ENCODE measurements at places on chromosomes 16 and 17.

DNA sequence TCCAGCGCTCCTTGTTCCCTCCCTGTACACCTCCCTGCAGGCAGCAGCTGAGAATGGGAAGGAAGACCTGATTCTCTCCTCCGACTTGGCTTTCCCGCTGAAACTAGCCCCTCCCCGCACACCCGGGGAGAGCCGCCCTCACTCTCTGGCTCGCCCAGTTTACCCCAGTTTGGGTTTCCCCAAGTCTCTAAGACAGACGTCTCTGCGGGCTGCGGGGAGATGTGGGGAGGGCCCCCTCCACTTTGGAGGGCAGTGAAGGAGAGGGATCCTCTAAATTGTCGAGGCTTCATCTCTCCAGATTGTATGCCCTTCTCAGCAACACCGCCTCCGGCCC lies 797 bp downstream of the GRB7 start:
- DNase-seq: peak; percentile 4

- peak; percentile 97 for DNase-seq
Observed at GRCh38 chr16:27326738-27327585, 13.2 kb downstream of the IL4R start.

GRCh38 chr17:43713494-43714162 lies 45.0 kb downstream of the SOST start:
- peak; percentile 15 for DNase-seq

GRCh38 chr17:56598466-56598865 lies 5.0 kb downstream of the NOG start:
- no peak for DNase-seq

GRCh38 chr17:13420878-13421277 lies 180.9 kb downstream of the HS3ST3A1 start:
- peak; percentile 68 for DNase-seq

DNA sequence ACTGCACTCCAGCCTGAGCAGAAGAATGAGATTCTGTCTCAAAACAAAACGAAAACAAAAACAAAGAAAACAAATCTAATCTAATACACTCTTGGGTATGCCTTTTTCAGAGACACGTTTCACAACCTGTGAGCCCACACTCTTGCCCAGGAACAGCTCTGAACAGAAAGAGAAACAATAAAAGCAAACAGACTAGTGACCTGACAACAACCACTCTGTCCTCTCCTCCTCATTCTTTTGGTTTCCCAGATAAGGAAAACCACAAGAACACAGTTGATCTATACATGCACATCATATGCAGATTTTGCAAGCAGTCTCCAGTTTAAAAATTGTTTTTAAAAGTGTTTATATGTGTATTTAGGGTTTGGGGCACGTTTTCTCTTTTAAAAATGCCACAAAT lies 1.3 kb downstream of the MKS1 start:
- peak; percentile 35 for DNase-seq

GRCh38 chr16:87978127-87978526 lies 26.9 kb downstream of the BANP start:
- no peak for DNase-seq

GRCh38 chr17:6065351-6065750 lies 4.8 kb upstream of the WSCD1 start:
- no peak for DNase-seq

DNA sequence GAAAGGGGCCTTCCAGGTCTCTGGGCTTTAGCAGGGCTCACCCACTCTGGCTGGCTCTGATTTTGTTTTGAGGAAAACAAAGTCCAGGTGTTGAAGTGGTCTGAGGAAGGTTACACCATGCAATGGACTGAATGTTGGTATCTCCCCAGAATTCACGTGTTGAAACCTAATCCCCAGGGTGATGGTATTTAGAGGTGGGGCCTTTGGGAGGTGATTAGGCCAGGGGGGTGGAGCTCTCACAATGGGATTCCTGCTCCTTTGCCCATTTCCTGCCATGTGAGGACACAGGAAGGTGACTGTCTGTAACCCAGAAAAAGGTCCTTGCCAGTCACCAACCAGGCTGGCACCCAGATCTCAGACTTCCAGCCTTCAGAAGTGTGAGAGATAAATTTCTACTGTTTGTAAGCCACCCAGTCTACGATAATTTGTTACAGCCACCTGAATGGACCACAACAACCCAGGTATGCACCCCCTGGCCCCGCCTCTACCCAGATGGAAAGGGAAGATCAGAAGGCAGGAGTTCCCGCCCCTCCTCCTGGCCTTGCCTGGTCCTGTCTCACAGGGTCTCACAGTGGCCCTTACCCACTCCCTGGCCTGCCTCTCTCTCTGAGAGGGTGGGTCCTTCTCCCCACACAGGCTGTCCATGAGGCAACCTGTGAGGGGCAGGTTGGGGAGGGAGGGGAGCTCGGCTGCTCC lies 32.0 kb downstream of the LRRC75A start:
- DNase-seq: no peak

- DNase-seq: no peak
Observed at GRCh38 chr17:77687921-77688320, 270.6 kb upstream of the TNRC6C start.

DNA sequence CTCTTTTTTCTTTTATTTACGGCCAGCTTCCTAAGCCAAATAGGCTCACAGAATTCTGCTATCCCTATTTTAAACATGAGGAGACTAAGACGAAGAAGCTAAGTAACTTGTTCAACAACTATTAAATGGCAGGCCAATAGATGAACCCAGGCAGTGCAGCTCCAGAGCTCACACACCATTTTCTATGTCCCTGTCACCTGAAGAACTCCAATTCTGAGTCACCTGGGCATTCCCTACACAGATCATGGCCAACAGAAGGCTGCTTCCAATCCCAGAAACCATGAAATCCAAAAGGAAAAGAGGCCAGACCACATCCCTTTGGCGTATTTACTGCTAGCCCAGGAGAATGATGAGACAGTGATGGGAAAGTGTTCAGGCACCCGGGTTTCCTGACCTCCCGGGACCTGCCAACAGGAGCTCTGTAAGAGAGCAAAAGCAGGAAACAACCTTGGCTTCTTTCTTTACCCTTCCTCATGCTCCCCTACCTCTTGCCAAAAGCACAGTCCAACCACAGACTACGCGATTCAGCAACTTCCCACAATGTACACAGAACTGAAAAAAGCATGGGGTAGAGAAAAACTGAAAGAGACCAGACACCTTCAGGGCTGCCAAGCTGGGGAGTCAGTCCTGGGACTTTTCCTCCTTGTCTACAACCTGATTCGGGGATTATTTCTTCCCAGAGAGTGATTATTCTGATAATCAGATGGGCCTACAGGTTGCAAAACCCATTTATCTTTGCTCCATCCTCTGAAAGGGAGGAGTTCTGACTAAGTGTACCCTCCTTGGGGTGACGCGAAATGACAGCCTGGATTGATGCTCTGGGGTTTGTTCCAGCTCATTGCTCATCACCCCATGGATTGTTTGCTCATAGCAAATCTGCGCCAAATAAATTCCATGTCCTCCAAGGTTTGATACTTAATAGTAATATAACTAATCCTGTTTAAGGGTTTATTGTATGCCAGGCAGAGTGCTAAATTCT lies 47.8 kb upstream of the HAS3 start:
- peak; percentile 42 for DNase-seq

DNA sequence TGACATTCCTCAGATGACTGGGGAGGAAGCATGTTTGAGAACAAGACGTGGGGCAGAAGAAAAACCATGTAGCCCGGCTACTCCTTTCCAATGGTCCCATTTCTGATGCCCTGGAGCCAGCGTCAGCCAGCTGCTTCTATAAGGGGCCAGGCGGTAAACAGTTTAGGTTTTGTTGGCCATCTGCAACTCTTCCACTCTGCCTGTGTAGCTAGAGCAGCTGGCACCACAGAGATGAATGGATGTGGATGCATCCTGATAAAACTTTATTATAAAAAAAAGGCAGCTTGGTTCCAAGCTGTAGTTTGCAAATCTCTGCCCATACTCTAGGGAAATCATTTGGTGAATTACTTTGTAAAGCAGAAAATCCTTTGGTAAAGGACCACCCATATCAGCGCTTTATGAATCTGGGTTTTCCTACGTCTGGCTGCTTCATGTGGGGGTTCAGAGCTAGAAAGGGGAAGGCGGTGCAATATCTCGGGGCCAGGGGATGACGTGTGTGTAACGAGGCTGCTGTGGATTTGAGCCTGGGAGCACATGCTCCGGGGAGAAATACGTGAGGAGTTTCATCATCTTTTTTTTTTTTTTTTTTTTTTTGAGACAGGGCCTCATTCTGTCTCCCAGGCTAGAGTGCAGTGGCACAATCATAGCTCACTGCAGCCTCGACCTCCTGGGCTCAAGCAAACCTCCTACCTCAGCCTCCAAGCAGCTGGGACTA lies 3.4 kb upstream of the SRL start:
- peak; percentile 48 for DNase-seq

DNA sequence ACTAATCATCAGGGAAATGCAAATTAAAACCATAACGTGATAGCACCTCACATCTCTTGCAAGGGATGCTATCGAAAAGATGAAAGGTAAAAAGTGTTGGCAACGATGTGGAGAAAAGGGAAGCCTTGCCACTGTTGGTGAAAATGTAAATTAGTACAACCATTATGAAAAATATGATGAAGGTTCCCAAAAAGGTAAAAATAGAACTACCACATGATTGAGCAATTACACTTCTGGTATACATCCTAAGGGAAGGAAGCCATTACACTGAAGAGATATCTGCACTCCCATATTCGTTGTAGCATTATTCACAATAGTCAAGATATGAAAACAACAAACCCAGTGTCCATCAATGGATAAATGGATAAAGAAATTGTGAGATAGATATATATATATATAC lies 21.5 kb downstream of the ABCA10 start:
- peak; percentile 22 for DNase-seq

DNA sequence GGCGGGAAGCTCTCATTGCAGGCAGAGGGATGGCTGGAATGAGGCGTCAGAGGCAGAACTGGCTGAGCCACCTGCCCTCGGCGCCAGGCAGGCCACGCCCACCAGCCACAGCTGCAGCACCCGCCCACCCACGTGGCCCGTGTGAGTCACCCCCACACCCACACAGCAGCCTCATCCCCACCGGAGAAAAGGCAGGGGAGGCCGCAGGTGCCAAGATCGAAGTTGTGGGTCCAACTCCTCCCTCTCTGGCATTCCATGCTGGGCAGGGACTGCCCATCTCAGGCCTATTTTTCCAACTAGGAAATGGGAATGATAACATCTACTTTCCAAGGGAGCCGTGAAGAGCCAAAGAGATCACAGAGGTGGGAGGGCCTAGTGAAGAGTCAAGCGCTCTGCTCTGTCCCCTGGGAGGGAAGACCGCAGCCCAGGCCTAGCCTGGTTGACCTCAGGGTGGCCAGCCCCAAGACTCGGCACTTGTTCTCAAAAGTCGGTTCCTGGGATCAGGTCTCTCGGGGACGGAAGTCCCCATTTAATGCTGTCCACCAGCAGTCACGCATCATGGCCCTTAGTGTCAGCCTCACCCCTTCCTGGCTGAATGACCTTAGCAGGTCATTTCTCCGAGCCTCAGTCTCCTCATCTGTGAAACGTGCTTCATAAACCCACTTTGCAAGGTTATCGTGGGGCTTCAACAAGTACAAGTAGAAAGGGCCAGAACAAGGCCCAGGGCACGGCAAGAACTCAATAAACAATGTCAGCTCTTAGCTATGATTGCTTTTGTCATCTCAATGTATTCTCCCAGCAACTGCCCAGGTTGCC lies at the start of gene TRPV3:
TSS of gene TRPV3 (minus strand) at position 45 of the 816 bp plus-strand sequence. CDS start 2,962 bp downstream, outside the sequence.
- DNase-seq: no peak

- DNase-seq: no peak
Observed at GRCh38 chr16:3065742-3066439, 451 bp downstream of the IL32 start.

DNA sequence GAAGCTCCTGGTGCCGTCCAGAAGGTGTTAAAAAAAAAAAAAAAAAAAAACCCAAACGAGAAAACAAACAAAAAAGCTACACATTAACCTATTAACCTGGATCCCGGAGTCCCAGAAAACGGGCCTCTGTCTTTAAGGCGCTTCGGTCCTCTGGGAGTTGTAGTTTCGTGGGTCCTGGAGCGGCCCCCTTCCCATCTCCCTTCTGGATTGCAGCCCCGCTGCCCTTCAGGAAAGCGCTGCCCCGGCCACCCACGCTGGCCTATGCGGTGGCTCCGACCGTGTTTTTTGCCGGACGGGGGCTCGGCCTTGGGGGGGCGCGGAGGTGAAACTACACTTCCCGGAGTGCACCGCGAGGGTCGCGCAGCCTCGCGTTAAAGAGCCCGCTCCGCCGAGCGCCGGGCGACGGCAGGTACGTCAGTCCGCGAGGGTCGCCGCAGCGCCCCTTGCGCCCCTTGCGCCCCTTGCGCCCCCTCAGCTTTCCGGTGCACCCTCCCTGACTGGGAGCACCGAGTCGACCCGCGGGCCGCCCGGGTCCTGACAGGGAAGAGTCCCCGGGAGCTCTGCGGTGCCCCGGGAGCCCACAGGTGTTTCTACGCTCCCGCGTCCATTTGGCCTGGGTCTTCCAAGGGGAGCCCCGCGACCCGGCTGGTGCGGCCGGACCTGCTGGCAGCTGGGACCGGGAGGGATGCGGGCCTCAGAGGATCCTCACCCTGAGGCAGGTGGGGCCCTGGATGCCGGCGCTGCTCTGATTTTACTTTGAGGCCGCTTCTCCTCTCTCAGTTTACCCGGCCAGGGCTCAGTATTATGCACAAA lies at the start of gene FCSK:
TSS of gene FCSK (plus strand) at position 374 of the 813 bp plus-strand sequence. CDS start 8,596 bp downstream, outside the sequence.
- peak; percentile 56 for DNase-seq

DNA sequence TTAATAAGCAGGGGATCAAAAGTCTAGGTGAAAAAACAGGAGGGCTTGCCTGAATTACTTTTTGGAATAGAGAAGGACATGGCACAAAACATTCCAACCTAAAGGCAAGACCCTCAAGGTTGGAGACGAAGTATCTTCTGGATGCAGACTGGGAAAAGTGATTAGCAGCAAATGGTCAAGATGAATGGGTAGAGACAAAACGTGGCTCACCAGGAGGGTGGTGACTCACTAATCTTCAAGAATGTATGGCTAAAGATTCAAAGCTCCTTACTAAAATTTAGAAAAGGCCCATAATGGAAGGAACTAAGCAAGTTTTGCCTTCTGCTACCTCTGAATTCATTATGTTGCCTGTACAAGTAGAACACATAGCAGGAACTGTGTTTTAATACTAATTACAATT lies 469.5 kb upstream of the RBFOX1 start:
- DNase-seq: no peak

GRCh38 chr16:68826652-68827051 lies 16.7 kb upstream of the TANGO6 start:
- no peak for DNase-seq

DNA sequence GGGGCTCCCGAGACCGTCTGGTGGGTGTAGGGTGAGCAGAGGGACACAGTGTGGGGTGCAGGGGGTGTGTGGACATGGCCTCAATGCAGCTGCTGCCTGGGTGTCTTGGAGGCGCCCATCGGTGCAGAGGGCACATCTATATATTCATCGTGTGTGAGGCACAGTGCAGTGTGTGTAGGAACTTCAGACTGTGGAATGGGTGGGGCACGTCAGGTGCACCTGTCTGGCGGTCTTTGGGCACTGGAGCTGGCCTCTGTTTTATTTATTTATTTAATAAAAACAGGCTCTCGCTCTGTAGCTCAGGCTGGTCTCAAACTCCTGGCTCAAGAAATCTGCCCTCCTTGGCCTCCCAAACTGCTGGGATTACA lies 16.8 kb downstream of the LASP1 start:
- DNase-seq: no peak

Data from inflammatory macrophage treated with lipopolysaccharide for 4 hours (primary cell).